CD4-positive, alpha-beta T cell treated with Interleukin-1 beta for 1 hour (primary cell): ENCODE measurements at places on chromosomes 2 and 18.
A peak's percentile ranks its signal among the peaks of the same experiment; 100 is the strongest.

GRCh38 chr18:13494871-13495445 is 231.4 kb downstream of the FAM210A start:
- no peak for DNase-seq

GRCh38 chr18:62717169-62717924 is 2.0 kb downstream of the PHLPP1 start:
- DNase-seq, result peak; percentile 37

- DNase-seq, result no peak
Observed at GRCh38 chr2:183215917-183216316, 91.7 kb downstream of the NUP35 start.

GRCh38 chr2:106159866-106160785 is 34.0 kb downstream of the UXS1 start:
- DNase-seq, result peak; percentile 61

DNA sequence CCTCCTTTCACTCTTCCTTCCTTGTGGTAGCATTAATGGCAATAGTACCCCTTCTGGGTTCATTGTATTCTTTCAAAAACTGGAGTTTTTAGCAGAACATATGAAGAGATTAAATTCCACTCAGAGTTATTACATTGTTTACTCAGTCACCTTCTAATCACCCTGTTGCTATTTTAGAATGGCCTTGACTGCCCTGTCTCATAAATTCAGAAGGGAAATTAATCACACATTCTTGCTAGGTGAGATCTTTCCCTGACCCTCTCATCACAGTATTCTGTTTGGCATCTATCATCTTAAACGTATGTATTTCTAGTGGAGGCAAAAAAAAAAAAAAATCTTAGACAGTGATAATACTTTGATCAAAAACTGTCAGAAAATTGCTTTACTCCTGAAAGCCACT is 760.4 kb downstream of the ADCYAP1 start:
- no peak for DNase-seq

DNA sequence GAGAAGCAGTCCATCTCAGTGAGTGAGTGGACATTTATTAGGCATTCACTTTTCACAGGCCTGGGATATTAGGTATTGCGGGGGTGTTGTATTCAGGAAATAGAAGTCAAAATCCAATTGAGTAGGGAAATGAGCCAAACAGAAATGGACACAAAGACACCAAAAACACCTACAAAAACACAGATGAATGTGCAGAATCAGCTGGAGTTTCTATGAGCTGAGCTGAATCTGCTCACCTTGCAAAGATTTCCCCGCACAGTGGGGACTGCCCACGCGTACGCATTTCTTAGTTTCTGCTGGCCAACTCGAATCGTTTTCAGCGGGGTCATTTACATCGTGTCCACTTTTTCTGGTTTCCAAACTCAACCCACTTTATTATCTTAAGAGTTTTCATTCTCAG is 160.0 kb downstream of the BCL2 start:
- peak; percentile 30 for DNase-seq

GRCh38 chr2:205969584-205969983 is 116.4 kb downstream of the INO80D start:
- no peak for DNase-seq

DNA sequence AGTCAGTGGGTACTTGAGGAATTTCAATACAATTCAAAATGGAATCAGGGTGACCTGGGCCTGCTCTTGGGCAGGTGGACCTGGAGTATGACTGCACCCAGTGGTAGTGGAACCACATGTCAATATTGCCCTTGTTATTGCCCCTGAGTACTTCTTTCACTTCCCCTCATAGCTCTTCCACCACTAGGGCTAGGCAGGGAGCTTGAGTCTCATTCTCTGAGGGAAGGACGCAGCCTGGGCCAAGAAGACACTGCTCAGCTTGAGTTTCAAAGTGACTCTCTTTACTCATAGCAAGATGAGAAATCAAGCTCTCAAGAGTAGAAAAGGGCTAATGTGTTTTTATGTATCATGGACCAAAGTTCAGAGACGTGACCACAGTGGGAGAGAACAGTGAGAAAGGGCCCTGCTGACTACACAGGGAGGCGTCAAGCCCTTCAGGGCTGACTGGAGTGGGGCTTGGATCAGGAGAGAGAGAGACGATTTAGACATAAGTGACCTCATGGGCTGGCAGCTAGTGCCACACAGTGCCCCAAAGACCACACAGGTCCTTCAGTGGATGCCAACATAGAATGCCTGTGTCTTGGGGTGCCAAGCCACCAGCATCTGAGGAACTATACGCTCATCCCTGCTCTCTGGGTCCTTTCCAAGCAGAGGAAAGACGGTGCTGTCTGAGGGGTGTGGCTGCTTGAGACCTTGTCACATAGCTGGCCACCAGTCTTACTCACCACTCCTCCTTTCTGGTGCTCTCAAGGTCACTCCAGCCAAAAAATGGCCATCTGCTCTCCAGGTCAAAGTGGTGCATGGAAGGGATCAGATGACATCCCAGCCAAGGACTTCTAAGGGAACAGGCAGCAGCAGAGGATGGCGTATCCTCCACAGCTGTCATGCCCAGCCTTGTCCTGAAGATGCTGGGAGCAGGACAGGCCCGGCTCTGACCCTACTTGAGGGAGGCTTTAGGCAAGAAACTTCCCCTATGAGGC is 13.0 kb downstream of the PTMA start:
- DNase-seq, result no peak

DNA sequence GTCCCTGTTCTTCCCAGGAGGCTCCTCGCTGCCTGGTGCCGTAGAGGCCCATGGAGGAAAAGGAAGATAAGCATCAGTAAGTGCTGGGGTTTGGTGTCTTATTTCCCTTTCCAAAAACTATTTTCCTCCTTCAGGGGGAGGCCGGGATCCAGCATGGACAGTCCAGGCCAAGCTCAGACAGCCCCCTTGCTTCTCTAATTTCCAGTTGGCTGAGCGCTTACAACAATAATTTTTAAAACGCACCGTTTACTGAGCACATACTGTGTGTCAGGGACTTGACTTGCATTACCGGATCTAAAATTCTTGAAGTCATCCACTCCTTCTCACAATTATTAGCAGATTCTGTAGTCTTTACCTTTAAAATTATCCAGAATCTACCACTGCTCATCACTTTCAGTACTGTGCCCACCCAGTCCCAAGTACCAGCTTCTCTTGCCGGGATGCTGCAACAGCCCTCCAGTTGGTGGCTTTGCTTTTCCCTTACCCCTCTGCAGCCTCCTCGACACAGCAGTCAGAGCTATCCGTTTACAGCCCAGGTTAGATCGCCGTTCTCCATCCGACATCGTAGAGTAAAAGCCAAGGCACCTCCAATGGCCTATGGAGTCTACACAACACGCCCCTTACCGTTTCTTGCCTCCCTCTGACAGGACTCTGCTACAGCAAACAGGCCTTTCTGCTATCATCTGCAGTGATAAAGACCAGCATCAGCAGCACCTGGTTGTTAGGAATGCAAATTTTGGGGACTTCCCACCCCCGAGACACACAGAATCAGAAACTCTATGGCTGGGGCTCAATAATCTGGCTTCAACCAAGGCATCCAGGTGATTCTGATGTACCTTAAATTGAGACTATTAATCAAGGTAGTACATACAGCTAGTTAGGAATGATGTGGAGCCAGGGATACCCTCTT is 75.2 kb upstream of the TSPYL6 start:
- DNase-seq, result no peak

- DNase-seq, result no peak
Observed at GRCh38 chr2:239670463-239671120, 269.8 kb upstream of the HDAC4 start.

DNA sequence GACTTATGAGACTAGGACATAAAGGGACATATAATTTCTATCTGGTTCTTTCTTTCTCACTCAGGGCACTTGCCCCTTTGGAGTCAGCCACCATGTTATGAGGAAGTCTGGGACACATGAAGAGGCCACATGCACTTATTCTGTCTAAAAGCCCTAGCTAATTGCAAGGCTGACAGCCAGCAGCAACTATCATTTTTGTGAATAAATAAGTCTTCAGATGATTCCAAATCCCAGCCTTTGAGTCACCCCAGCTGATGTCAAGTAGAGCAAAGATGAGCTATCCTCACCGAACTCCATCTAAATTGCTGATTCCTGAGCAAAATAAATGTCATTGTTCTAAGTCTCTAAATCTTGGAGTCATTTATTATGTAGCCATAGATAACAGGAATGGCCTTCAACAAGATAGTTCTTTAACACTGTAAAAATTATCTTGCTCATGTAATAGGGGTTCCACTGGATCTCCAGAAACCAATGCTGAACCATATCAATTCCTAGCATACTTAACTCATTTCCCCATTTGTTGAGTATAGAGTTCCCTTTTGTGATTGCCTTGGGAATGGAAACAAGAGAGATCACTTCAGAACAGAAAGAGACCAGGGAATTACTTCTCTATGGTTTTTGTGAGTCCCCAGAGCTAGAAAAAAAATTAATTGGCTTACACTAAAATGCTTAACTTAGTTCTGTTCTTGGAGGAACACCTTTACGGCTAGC is 50.6 kb upstream of the FN1 start:
- no peak for DNase-seq

GRCh38 chr2:212357606-212358005 is 181.0 kb downstream of the ERBB4 start:
- no peak for DNase-seq
